ENCODE measurements at places on chromosomes 5 and 9.

DNA sequence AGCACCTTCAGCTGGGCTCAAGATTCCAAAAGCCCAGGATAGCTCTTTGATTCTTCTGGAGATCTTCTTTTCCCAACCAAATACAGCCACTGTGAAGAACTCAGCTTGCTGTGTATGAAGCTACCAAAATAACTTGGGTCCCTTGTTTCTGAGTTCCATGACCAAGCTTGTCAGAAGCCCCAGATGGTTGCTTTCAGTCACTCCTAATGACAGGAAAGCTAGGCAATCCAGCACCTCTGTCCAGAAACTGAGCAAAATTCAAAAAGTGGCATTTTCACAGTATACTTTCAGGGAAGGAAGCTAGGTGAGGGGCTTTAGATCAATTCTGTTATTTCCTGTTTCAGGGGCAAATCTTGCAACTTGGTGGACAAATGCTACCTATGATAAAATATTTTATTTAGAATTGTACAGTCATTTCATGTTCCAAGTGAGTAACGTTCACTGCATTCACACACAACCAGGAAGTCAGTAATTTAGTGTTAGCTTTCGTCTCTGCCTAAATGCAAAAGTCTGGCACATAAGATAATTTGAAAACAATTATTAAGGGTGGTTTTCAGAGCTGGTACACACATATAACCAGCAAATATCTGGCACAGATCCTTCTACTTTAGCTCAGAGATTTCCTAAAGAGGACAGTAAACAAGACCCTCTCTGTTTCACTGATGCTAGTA is 330.1 kb downstream of the GLIS3 start:
- no peak for DNase-seq

GRCh38 chr5:130116972-130117371 is 212.7 kb downstream of the CHSY3 start:
- DNase-seq: no peak

GRCh38 chr5:135829681-135830383 is 4.6 kb upstream of the SLC25A48 start:
- DNase-seq: peak; percentile 66

DNA sequence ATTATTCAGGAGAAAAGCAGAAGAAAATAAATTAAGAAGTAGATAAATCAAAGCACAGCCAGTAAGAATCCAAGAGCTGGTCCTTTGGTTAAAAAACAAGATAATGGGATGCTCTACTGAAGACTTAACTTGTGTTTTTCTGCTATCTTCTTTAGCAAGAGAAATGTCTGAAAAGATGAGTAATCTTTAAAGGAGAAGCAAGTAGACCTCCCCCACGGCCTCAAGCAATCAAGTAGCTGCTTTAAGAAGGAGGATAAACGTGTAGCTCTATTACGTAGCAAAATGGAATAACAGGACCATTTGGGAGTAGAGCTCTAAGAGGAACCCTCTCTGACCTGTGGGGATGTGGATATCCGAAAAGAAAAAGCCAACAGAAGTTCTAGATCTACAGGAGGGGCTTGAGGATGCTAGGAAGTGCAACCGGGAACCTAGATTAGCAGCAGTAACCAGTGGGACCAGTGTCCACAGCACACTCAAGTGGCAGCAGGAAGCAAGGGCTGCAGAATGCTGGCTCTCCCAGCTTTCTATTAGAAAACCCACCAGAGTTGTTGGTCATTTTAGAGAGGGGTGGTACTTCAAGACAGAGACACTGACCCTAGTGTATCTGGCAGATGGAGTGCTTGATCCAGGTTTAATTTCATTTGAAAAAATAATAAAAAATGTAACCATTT is 185.4 kb downstream of the GABBR2 start:
- DNase-seq: no peak

DNA sequence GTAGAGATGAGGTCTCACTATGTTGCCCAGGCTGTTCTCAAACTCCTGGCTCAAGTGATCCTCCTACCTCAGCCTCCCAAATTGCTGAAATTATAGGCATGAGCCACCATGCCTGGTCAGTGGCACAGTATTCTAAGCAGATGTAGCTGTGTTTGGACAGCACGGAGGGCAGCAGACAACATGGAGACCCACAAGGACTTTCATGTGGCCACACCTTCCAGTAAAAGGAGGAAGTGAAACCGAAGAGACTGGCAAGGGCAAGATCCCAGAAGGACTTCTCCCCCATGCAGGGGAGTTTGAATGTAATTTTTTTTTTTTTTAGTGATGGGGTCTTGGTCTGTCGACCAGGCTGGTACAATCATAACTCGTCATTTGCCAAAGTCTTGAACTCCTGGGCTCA is 172.2 kb downstream of the TRPM3 start:
- DNase-seq: no peak

GRCh38 chr5:92637247-92637646 is 943.8 kb downstream of the NR2F1-AS1 start:
- DNase-seq: peak; percentile 18

GRCh38 chr5:6361101-6361500 is 17.2 kb downstream of the MED10 start:
- no peak for DNase-seq

- DNase-seq: no peak
Observed at GRCh38 chr5:150751096-150751891, 7.5 kb downstream of the DCTN4 start.

- no peak for DNase-seq
Observed at GRCh38 chr9:133122605-133122934, 1.5 kb upstream of the RALGDS start.

DNA sequence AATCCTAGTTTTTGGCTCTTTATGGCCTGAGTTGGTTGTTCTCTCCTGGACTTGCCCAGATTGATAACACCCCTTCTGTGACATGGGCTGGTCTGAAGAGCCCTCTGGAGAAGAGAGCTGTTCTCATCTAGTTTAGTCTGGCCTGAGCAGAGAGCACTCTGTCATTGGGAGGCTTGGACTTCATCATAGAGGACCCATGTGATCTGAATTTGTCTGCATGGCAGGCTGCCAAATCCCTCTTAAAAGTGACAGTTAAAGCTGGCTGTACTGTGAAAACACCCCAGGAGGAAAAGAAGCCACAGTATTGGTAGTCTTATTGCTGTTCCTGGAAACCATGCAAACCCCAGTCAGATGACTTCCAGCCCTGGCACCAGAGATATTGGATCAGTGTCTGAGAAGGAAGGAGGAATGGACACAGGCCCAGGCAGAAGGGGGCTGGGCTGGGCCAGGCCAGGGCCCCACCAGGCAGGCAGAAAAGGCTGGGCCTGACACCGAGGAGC is 3.7 kb upstream of the WDR31 start:
- DNase-seq: peak; percentile 74

- DNase-seq: peak; percentile 88
Observed at GRCh38 chr5:39424736-39425637, at the start of gene DAB2. Gene DAB2, minus strand, starts transcription at chr5:39424980. Its CDS starts 30,660 bp downstream, at chr5:39394320.

DNA sequence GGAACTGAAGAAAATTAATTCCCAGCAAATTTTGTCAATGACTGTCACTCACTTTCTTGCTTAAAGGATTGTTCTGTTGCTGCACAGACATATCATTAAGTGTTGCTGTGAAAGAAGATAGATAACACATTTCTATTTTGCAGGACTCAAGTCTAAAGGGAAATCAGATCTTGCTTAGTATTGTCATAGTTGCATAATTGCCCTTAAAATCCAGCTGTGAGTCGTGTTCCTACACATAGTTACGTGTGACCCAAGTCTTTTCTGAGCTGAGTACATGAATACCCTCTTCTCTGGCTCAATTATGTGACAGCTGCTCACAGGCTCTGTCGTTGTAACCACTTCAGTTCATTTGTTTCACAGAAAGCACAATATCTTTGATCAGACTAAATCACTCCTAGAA is 390.8 kb downstream of the DTWD2 start:
- DNase-seq: no peak

GRCh38 chr9:134676886-134677285 is 35.3 kb downstream of the COL5A1 start:
- no peak for DNase-seq

DNA sequence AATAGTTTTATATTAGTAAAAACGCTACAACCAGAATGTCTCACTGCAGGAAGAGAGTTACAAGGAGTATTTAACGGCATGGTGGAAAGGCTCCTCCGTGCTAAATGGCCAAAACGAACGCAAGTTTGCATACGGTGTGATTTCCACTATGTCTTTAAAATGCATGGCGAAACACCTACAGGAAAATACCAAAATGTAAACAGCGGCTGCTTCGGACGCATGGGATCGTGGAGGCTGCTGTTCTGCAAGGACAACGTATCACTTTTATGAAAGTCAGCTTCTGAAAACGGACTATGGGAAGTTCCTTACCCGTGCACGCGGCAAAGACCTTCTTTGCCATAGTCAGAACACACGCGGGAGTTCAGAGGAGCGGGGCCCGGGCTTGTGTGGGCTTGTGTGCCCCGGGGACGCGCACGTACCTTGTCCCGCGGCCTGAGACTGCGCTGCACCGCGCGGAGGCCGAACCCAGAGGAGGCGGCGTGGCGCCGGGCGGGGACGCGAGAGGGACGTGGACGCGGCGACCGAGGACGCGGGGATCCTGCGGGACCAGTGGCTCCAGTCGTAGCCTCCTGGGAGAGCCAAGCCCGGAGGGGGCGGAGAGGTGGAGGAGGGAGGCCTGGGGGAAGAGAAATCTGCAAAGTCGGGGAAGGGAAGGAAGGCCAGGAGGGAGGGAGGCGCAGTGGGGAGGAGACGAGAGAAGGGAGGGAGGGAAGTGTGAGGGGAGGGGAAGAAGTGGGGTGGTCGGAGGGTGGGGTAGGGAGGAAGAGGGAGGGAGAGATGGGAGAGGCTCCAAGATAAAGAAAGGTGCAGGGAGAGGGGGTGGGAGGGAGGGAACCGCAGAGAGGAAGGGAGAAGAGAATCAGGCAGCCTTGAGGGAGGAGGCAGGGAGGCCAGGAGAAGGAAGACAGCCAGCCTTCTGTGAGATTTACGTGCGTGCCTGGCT is at the start of gene CMBL:
Gene CMBL (minus strand): TSS at position 697 of the 943 bp plus-strand sequence. CDS start 17,140 bp downstream, outside the sequence.
- DNase-seq: peak; percentile 46

DNA sequence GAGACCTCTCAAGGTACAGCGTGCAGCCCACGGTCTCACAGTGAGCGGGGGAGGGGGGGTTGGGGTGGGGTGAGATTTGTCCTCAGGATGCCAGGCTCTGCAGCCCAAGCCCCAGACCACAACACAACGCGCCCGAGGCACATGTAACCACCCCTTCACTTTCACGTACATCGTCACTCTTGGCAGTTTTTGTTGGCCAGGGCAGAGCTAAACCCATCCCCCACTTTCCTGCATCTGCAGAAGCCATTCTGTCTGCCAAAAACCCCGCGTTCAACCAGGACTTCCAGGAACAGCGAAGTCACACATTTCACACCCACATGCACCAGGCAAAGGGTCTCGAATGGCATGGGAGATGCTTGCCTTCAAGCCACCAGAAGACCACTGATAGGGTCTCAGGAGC is 9.4 kb upstream of the SMIM23 start:
- no peak for DNase-seq

DNA sequence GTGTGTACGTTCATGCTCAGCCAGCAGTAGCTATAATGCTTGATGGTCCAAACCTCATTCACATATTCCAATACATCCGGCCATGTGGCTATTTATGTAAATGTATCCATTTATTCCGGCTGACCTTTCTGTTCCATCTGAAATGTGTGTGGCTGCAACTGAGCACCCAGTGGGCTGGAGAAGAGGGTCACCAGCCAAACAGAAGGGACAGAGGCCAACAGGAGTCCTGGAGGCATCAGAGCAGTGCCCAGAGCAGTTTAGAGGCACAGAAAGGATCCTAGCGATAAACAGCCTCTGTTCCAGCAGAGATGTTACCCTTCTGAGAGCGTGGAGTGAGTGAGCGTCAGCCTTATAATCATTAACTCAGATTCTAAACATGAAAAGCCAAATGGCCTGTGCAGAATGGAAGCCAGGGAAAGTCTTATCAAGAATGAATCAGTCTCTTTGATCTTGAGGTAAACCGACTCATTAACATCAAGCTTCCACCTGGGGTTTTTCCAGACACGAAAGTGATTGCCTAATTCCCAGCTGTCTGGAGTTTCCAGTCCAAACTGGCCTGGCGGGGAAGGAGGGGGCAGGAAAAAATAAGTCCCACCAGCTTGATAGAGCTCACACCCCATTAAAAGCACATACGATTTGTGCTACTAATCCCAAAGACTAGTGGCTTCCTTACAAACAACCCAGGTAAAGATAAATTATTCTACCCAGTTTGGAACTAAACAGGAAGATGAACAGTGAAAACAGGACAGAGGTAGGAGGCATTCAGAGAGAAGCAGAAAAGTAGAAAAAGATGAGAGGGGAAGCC is 55.7 kb downstream of the SUSD1 start:
- DNase-seq: peak; percentile 68

GRCh38 chr9:14400658-14400995 is 86.7 kb upstream of the NFIB start:
- DNase-seq: no peak

- no peak for DNase-seq
Observed at GRCh38 chr9:4066120-4066519, 233.7 kb downstream of the GLIS3 start.

DNA sequence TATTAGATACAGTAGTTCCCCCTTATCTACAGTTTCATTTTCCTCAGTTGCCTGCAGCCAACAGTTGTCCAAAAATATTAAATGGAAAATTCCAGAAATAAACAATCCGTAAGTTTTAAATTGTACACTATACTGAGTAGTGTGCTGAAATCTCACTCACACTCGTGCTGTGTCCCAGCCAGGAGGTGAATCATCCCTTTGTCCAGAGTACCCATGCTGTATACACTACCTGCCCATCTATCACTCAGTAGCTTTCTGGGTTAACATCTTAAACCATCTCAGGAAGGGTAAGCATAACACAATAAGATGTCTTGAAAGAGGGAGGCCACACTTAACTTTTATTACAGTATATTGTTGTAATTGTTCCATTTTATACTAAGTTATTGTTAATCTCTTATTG is 31.7 kb upstream of the DNAH5 start:
- no peak for DNase-seq

GRCh38 chr5:17411436-17412402 is 86.3 kb upstream of the TAF11L2 start:
- DNase-seq: no peak

GRCh38 chr5:75690669-75691068 is 26.6 kb downstream of the POC5 start:
- DNase-seq: no peak

GRCh38 chr5:179322071-179323025 is 22.9 kb downstream of the ADAMTS2 start:
- no peak for DNase-seq

DNA sequence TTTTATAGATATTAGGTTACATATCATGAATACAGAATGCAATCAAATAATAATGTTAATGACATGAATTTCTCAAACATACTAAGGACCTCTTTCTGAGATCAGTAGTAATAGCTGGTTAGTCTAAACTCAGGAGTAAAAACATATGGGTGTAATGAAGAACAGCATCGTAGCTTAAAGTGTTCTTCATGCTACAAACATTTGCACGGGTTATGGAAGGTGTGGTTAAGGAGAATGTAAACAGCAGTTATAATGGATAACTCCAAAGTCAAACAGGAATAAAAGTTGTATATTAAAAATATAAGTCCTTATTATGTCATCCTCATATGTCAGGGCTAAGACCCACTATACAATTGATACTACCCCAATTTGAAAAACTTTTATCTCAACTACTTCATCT is 112.5 kb downstream of the RICTOR start:
- no peak for DNase-seq

- DNase-seq: no peak
Observed at GRCh38 chr5:2741956-2742355, 9.5 kb downstream of the IRX2 start.

GRCh38 chr5:147359101-147359500 is 124.3 kb downstream of the STK32A start:
- no peak for DNase-seq

- DNase-seq: no peak
Observed at GRCh38 chr9:91803970-91804752, 145.9 kb downstream of the ROR2 start.

- DNase-seq: no peak
Observed at GRCh38 chr5:159458217-159458711, 128.0 kb upstream of the IL12B start.

All from left kidney (tissue), 8 donors.